ENCODE measurements at places on chromosomes 5 and 9.

GRCh38 chr9:78064075-78064474, 32.5 kb upstream of the GNAQ start:
- no peak for DNase-seq

DNA sequence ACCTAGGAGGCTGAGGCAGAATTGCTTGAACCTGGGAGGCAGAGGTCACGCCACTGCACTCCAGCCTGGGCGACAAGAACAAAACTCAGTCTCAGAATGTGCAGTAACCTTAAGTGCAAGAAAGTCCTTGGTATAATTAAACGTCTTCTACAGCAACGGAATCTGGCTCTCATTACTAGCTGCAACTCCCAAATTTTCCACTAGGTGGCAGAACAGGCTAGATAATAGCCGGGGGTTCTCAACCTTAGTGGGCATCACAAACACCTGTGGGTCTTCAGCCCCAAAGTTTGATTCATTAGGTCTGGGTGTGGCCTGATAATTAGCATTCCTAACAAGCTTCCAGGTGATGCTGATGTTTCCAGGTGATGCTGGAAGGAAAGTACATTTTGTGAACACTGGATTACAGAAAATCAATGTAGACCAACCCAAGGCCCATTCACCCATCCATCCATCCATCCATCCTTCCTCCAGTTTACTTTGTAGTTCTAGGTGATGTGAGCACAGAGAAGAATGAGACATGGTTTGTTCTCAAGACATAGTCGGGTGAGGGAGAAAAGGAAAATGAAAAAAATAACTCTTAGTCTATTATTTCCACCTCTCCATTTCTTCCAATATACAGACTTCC, 37.3 kb downstream of the FBXW2 start:
- peak; percentile 61 for DNase-seq

GRCh38 chr5:150108711-150109514, 22.6 kb upstream of the CSF1R start:
- DNase-seq, result no peak

DNA sequence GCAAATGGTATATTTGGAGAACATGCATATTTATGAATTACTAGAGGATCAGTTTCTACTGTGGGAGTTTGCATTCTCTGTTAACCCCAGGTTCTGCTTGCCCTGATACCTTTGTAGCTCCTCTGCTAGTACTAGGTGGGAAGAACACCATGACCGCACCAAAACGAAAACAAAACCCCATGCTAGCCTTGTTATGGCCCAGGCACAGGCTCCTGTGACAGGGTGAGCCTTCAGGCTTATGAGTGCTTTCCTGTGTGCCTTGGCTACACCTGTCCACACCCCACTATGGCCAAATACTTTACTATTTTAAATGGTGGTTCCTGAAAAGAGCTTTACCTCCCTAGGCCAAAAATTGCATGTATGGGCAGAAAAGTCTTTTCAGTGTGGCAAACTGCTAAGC, 94.8 kb downstream of the PPIC start:
- DNase-seq, result no peak

- no peak for DNase-seq
These were observed 138.8 kb downstream of the PCSK1 start for GRCh38 chr5:96293966-96294883.

GRCh38 chr5:180739958-180740357, at the start of gene OR2Y1:
Gene OR2Y1 (minus strand): TSS chr5:180740058. CDS start chr5:180740058, 0 bp downstream.
- no peak for DNase-seq

DNA sequence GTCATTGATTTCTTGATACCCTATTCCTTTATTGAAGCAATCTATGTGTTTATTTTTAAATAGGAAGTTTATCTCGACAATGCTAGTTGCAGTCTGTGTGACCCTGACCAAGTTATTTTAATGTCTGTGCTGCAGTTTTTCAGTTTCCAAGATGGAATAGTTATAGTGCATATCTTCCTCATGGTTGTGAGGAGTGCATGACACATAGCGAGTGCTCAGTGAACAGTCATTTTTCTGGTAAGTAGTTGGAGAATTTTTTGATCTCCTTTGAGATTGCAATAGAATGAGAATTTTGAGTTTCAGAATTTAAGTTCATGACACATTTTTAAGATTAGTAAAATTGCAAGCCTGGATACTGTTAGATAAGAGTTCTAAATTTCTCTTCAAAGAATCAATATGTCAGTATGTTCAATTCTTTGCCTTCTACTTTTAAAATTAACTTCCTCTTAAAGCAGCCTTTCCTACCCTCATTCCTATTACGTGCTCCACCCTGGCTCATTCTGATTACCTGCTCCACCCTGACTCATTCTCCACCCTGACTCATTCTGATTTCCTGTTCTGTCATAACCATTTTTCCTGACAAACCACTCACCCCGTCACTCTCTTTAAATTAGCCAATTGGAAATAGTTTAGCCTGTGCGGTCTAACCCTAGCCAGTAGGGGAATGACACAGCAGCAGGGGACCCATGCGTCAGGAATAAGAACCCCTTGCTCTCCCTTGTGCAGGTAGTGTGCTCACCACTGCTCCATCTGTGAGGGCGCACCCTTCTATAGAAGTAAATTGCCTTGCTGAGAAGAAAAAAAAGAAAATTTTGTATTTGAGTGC, 30.7 kb downstream of the SPIN1 start:
- DNase-seq, result no peak

DNA sequence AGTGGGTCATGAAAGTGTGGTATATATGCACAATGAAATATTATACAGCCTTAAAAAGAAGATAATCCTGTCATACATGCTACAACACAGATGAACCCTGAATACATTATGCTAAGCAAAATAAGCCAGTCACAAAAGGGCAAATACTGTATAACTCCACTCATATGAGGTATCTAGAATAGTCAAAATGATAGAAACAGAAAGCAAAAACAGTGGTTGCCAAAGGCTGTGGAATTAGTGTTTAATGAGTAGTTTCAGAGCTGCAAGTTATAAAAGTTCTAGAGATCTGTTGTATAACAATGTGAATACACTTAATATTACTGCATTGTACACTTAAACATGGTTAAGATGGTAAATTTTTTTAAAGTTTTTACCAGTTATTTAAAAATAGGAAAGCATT, 135.0 kb downstream of the OXCT1 start:
- DNase-seq, result no peak

- no peak for DNase-seq
These were observed 75.3 kb downstream of the PTBP3 start for GRCh38 chr9:112258106-112258505.

GRCh38 chr5:11898787-11899186, 5.5 kb downstream of the CTNND2 start:
- no peak for DNase-seq
